GDM1 (cell line): ENCODE measurements at places on chromosomes 3 and 15.
A peak's percentile ranks its signal among the peaks of the same experiment; 100 is the strongest.

GRCh38 chr15:49152552-49153312, 2.7 kb downstream of the COPS2 start:
- no peak for DNase-seq

- DNase-seq, result no peak
These were observed 124.2 kb downstream of the ASB7 start for GRCh38 chr15:100726421-100727190.

GRCh38 chr3:182364723-182365650, 428.3 kb upstream of the ATP11B start:
- DNase-seq, result no peak

DNA sequence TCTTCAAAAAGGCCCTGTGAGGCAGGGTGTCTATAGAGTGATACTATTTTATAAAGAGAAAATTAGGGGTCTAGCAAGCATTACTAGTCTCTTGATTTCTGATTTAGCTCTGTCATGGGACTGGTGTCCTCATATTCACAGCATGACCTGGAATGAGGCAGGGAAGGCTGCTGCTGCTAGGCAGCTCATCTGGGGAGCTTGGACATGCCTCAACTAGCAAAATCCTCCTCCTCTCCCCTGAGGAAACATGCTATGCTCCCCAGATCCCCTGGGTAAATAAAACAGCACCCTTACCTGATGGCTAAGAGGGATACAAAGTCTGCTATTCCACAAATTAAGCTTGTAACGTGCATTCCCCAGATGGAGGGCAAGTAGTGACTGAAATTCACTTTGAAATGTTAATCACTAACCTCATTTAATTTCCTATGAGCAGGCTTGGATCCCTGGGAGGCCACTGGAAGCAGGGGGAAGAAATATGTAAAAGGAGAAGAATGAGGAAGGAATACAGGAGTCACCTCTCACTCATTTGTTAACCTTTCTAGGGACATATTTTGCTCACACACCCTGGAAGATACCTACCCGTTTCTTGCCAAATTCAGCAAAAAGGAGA, 709.4 kb downstream of the SQOR start:
- no peak for DNase-seq

GRCh38 chr15:43287254-43287653, 20.5 kb upstream of the TGM5 start:
- no peak for DNase-seq

DNA sequence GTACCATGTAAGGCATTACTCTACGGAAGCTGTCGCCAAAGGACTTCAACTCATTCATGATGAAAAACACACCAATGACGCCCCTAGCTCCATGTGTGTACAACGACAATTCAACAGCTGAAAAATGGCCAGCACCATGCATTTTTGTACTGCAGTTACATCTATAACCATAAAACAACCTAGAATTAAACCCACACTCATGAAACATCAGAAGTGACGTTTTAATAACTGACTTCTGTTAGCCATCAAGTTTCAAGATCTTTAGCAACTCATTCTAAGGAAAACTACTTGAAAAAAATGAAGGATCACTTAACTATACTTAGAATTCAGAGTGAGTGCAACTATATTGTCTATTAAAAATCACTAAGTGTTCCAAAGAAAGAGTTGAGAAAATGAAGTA, 84.9 kb downstream of the RFTN1 start:
- DNase-seq, result no peak

DNA sequence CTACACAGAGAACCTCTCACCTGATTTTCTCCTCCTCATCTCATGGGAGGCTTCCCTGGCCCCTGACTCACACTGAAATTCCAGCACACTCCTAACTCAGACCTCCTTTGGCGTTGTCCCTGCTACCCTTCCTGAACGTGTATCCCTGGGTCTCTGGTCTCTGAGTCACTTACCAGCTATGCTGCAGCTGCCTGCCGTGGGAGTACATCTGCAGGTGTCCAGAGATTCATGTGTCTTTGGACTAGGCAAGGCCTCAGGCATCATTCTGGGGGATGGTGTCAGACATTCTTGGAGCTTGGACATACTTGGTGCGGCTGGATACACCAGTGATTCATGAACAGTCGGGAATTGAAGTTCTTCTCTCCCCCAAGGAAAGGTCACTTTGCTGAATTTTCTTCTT, 148.8 kb upstream of the TRIM42 start:
- no peak for DNase-seq

DNA sequence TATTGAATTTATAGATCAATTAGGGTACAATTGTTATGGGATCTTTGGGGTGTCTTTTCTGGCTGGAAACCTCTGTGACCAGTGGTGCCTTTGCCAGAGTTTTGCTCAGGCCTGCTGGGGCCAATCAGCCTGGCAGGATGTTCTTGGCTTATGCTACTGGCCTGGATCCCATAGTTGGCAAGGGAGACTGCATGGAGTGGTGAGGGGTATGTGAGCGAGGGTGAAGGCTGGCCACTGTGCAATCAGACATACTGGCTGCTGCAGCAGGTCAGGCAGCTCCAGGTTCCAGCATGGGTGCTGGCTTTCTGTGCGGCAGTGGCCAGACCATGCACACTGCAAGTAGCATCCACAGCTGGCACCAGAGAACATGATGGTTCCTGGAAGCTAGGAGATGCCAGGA, 1053.2 kb upstream of the GBE1 start:
- DNase-seq, result no peak

- no peak for DNase-seq
These were observed 763 bp downstream of the KBTBD8 start for GRCh38 chr3:66998904-66999235.

- DNase-seq, result no peak
These were observed 60.1 kb downstream of the KY start for GRCh38 chr3:134590766-134591165.

DNA sequence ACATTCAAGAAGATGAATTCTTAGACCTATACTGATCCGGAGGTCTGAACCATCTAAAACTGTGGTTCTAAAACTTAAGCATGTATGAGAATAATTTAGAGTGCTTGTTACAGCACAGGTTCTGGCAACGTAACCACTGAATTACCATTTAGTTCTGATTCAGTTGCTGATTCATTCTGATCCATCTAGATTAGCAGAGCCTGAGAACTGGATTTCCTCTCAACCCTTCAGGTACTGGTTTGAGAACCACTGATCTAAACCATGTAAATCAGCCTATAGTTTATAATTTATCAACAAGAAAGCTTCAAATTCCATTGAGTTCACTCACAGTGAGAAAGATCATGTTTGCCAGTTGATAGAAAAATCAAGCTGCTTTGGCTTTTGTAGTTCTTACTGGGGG, 1001.1 kb upstream of the EPHA6 start:
- no peak for DNase-seq

DNA sequence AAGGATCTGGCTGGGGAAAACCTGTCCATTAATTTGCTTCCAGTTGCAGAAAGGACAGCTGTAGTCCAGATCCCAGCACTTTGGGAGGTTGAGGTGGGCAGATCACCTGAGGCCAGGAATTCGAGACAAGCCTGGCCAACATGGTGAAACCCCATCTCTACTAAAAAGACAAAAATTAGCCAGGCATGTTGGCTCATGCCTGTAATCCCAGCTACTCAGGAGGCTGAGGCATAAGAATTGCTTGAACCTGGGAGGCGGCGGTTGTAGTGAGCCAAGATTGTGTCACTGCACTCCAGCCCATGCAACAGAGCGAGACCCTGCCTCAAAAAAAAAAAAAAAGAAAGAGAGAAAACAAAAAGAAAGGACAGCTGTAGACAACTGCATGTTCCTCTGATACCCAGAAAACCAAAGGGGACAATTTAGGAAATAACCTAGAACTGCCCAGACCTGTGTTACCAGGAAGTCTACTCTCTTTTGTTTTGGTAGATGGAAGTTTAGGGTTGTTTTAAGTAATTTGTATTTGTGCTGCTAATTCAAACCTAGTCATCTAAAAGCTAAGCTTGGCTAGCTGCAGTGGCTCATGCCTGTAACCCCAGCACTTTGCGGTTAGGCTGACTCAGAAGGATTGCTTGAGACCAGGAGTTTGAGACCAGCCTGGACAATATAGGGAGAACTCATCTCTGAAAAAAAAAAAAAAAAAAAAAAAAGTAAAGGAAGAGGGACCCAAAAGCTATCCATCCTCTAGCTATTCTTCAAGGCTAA, 22.7 kb downstream of the EXD1 start:
- no peak for DNase-seq

DNA sequence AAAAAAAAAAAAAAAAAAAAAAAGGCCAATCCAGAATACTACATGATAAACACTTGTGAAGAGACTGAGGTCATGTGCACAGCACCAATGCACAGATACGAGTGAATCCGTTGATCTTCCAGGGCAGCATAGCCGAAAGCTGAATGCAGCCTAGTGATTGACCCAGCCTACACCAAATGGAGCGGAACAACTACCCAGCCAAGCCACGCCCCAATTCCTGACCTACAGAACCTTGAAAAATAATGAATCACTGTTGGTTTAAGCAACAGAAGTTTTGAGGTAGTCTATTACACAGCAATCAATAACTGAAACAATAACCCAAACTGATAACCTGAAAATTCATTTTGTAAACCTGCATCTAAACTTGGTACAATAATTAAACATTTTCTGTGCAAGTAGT, 361.0 kb downstream of the FHIT start:
- no peak for DNase-seq

DNA sequence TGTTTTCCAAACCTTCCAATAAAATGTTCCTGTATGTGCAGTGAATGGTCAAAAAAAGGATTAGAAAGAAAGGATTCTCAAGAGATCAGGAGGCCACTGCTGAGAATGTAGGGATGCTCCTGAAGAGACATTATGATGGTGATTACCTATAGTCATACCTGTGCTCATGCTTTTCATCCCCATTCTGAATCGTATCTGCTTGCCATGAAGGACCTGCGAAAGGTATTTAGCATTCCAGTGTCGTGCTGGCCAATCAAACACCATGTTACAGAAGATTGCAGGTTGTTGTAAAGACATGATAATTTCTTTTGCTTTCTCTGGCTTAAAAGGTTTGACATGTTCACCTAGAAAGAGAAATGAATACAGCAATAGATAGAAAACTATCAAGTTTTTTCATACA, 16.1 kb downstream of the HSPBAP1 start:
- DNase-seq, result no peak

- no peak for DNase-seq
These were observed 311.6 kb downstream of the EPHA6 start for GRCh38 chr3:97125902-97126499.

GRCh38 chr15:40847223-40847961, 3.5 kb downstream of the SPINT1 start:
- DNase-seq, result peak; percentile 93

GRCh38 chr15:79042213-79042928, 48.2 kb downstream of the RASGRF1 start:
- no peak for DNase-seq

DNA sequence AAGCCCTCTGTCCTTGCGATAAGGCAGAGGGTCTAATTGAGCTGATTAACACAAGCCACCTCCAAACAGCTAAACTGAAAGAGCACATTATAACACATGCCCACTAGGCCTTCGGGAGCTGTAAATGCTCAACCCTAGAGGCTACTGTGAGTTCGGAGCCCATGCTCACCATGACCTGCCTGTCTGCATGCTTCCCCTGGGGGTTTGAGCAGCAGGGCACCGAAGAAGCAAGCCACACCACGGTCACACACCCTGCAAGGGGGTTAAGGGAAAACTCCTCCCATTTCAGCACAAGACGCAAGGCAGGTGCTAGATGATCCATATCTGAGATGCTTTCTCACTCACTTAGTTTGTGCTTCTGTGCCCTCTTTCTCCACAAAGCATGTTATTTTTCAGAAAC, 435.9 kb upstream of the CADM2 start:
- no peak for DNase-seq

DNA sequence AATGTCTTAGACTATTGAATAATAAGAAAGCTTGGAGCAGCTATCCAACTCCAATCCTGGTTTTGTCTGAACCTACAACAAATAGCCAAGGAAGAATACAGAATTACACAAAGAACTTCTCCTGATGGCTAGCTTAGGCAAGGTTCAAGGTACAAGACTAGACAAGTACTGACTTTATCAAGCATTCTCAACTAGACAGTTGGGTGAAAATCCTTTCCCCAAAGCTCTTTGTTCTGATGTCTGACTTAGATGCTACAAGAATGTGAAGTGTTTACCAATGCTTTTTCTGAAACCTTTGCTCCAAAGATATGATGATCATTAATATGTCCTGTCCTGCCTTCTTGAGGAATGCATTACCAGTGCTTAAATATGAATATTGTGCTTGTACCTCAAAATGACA, 113.8 kb downstream of the ANXA2 start:
- DNase-seq, result no peak

DNA sequence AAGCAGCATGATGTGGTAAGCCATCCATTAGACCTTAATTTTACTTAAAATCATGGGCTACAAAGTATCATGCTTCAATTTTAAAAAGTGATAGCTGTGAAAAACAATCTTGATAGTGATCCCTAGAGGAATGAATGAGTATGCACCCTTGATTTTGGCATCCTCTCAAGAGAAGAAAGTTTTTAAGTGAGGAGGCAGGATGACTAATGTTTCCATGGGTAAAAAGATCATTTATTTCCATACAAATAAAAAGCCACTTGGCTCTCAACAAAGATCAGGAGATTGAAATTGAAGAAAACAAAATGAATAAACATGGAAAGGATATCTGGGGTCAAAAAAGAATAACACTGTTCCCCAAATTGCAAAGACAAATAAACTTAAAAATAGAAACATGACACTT, 305.4 kb downstream of the MEX3B start:
- DNase-seq, result no peak

DNA sequence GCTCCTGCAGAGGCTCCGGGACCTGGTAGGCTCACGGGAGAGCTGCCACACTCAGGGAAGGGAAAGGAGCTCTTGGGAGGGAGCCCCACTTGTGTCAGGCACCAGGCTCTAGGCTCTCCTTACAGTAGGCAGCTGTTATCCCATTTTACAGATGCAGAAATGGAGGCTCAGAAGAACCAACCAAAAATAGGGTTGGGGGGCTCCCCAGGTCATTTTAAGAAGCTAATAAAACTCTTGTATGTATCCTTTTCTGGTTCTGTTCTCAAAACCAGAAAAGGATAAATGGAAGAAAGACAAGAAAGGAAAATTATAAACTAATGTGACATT, 23.5 kb upstream of the GP9 start:
- DNase-seq, result no peak

DNA sequence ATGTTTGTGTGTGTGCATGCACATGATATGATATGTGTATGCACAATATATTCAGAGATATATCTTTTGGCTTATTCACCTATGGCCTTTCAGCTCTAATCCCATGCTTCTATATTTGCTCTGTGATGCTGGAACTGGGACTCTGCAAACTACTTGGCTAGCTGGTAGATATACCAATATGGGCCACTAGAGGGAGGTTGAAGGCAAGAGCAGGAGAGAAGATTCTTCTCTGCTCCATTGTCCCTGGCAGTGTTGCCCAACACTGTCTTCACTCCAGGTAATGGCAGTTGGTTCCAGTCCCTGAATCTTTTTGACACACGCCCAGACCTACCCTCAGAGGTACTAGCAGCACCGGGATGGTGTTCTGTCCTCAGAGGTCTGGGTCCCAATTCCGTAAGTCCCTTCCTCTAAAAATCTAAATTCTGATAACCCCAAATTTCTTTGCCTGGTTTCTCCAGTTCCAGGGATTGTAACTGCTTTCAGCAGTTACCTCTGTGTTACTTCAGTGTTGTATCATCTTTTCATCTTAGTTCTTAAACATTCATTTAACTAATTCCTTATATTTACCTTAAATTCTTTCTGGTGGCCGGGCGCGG, 44.7 kb downstream of the GTPBP8 start:
- DNase-seq, result peak; percentile 4

- DNase-seq, result no peak
These were observed 270.3 kb upstream of the CFAP20DC start for GRCh38 chr3:59320080-59320479.

GRCh38 chr15:59266028-59266427, 59.4 kb downstream of the LDHAL6B start:
- no peak for DNase-seq
